ENCODE measurements at places on chromosomes 13 and 19.

GRCh38 chr19:35860818-35861639 lies 4.3 kb downstream of the KIRREL2 start:
- no peak for DNase-seq

DNA sequence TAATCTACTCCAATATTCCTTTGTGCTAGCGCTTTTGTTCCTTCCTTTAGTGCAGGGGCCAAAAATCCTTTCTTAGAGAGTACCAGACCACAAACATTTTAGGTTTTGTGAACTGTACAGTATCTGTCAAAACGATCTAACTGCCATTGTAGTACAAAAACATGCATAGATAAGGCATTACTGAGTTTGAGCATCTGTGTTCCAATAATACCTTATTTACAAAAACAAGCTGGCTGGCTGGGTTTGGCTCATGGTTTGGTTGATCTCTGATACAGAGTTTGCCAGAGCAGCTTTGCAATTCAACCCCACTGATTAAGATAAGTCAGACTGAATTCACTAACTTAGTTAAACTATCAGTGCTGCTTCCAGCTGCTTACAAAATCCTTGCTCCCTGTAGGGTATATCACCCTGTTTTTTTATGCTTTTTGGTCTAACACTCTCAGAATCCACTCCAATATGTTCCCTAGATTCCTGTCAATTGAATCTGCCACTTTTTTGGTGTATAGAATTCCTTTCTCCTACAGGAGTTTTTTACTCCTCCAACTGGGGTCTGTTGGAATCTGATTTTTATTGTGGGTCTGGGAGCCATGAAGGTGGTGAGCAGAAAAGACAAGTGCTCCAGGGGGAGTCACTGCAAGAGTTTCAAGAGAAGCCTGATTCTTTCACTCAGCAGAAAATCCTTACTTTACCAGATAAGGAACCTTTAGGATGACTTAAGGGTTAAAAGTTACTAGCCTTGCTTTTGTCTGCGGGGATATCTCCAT lies 1399.4 kb downstream of the EFNB2 start:
- DNase-seq, result no peak

DNA sequence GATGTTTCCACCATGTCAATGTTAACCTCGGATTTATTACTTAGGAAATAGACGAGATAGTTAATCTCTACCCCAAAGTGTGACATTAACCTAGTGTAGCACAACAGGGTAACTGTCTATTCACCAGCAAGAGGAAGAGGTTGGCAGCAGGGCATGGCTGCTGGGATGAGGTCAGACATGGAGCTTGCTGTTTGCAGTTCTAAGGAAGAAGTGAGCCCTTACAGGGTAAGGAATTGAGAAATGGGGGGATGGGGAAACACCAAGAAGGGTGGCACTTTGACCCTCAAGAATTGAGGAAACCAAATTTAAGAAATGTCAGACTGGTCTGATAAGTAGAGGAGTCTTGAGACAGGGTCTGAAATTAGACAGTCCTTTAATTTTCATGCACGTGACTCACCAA lies 62.4 kb downstream of the MBD3L2B start:
- DNase-seq, result no peak

DNA sequence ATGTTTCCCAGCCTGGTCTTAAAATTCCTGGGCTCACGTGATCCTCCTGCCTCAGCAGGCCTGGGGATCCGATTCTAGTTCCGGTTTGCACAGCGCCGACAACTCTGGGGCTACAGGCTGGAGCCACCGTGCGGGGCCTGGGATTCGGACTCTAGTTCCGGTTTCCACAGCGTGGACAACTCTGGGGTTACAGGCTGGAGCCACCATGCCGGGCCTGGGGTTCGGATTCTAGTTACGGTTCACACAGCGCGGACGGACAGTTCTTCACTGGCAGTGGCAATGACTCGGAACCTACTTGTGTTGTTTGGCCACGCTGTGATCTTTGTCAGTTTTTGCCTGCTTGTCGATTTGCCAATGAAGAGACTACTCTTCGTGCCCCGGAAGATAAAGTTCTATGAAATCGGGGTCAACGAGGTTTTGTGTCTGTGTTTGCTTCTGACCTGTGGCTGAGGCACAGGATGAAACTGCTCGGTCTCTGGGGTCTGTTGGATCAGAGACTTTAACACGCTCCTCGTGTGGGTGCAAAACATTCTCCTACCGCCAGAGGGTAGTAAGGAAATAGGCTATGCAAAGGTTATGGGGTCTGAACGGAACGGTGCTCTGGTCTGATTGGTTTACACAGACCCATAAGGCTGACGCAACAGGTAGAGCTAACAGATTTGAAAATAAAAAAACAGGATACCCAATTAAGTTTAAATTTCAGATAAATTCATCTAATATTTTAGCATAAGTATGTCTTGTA lies 12.1 kb upstream of the ZSCAN1 start:
- peak; percentile 73 for DNase-seq

DNA sequence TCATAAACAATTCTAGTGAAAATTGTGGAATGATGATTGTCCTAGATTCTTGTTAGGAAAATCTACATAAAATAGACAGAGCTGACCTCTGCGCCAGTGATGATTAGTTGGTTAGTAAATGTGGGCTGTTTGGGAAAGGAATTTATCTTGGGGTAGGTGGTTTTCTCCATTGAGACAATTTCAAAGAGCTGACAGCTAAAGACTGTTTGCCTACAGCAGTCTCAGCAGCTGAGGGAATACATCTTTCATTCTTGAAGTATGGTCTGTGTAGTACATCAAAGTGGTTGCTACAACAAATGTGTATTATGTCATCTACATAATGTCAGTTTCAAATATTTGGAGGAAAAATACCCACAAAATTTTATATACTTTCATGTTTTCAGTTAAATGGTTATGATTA lies 117.2 kb upstream of the TRPC4 start:
- no peak for DNase-seq

DNA sequence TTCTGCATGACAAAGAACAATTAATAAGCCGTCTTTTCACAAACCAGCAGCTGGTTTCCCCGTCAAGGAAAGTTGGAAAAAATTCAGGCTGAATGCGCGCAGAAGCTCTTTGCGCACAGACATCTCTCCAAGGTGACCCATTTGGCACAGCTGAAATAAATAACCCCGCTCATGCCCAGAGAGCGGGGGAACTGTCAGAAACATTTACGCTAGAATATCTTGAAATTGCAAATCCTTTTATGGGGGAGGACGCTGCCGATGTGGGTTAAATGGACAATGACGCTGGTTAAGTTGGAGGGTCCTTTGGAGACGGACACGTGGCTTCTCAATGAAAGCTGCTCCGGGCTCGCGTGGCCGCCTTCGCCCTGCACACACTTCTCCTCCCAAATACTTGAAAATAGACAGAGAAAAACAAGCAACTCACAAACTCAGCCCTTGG lies 30.6 kb downstream of the GSX1 start:
- DNase-seq, result no peak

- no peak for DNase-seq
Measured at GRCh38 chr13:102443249-102443648, 41.4 kb upstream of the FGF14 start.

DNA sequence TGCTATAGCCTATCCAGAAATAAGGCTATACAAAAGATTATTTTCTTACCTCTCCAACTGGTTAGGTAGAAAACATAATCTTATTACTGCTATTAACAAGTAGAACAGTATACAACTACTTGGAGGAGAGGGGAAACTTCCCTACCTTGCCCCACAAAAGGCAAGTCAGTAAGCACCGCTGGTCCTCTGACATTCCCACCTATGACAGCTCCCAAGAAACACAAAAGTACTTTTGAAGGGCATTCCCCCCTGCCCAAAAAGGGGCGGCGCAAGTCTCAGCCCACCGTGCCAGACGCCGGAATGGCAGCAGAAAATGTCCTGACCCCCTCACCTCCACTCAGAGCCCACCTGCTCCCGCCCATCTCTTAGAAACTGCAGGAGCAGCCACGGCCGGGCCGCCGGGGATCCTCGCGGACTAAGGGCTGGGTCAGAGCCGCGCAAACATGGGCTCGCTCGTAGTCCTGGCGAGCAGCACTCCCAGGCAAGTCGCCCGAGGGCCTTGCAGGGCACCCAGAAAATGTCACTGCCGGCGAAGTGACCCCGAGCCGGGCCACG lies 437 bp downstream of the SUCLA2 start:
- DNase-seq, result peak; percentile 25

- DNase-seq, result no peak
Measured at GRCh38 chr13:35866801-35867200, 264.4 kb downstream of the DCLK1 start.

DNA sequence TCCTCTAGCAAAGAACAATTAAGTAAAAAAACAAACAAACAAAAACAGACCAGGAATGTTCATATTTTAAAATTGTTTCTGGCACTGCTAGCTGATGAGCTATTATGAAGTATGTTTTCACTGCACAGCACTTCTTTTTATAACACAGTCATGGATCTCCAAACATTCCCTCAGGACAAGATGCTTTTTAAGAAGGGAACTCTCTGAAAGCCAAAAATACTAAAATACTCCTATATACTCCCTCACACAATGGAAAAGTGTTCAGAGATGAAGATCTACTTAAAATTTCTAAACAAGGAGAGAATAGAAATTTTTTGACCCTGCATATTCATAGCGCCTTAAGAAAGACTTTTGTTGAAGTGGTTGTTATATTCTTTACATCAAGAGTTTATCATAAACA lies 926.8 kb downstream of the DIAPH3 start:
- DNase-seq, result no peak

DNA sequence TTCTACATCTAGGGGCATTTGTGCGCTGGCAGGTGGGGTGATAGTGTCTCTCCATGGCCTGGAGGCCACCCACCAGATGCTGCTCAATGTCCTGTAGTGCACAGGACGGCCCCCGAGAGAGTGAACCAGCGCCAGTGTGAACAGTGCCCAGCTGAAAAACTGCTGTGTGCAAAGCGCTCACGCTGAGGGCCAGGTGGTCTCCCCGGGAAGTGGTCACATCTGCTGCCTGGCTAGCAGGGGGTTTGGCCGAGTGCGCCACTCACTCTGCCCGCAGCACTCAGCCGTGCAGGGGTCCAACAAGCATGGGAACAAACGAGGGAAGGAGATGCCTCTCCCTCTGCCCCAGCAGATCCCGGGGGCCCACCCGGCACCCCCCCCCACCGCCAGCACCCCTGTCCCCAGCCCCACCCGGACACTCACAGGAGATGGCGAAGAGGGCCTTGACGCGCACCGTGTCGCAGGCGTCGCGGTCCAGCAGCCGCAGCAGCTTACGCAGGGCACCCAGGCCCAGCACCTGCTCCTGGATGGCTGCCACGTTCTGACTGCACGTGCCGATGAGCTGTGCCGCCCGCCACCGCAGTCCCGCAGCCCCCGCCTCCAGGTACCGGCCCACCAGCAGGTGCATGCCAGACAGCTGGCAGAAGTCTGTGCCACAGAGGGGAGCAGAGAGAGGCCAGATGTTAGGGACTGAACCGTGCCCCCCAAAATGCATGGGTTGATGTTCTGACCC lies 5.8 kb downstream of the HSPBP1 start:
- DNase-seq, result peak; percentile 80

DNA sequence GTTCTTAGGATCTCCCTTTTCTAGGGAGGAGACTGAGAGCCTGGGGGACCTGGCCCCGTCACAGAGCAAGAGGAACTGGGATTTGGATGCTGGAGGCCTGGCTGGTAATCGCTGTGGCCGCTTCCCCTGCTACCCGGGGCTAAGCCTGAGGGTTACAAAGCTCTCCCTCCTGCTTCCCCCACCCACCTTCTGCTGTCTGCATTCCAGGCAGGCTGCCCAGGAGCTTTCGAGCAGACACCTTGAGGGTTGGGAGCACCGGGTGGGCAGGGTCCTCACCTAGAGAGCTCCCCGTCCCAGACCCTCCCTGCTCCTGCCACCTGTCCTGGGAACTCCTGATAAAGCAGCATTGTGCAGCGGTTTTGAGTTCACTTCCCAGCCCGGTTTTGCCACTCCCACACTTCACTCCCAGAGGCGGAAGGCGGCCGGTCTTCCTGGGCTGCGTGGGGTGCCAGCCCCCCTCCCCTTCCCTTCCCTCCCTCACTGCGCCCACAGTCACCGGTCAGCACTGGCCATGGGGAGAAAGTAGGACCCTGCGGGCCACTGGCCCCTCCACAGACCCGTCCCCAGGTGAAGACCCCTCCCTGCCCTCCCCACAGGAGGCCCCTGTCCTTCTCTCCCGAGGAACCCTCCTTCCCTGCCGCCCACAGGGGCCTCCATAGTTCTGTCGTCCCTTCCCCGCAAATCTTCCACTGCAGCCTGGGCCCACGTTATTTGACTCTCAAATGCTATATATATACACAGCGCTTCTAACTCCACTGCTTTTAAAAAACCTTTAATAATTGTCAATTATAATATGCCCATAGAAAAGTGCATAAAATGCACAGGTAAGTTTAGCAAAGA lies 8.1 kb downstream of the PAK4 start:
- DNase-seq, result no peak

- no peak for DNase-seq
Measured at GRCh38 chr19:38880882-38881609, 3.0 kb upstream of the RINL start.

- no peak for DNase-seq
Measured at GRCh38 chr19:23515551-23515950, 120.3 kb upstream of the ZNF91 start.

GRCh38 chr19:46600384-46601317 lies 479 bp upstream of the CALM3 start:
- DNase-seq, result peak; percentile 96

DNA sequence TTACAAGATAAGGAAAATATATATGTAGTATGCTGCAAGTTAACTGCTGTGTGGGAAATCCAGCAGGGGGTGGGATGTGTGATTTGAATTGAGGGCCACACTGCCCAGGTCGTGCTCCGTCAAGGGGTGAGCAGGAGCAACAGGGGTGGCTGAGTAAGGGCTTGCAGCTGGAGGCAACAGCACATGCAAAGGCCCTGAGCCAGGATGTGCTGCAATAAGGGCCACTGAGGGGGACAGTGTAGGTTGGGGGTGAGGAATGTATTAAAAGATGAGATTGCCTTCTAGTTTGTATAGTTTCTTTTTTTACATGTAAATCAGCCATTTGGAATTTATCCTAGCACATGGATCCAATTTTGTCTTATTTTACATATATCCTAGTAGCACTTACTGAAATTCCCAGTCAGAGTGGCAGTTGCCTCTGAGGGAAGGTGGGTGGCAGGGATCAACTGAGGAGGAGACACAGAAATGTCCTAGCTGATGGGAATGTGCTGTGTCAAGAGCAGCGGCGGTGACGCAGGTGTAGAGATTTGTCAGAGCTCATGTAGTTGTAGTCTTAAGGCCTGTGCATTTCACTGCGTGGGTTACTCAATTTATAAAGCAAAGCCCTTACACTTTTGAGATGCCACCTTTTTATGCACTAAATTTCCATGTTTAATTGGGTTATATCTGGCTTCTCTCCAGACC lies 5.4 kb upstream of the RBM42 start:
- DNase-seq, result no peak

GRCh38 chr19:42158926-42159325 lies 26.7 kb upstream of the POU2F2 start:
- DNase-seq, result no peak
